ENCODE measurements at places on chromosomes 6 and 20.

- DNase-seq = no peak
Observed at GRCh38 chr20:25325073-25325472, 65.6 kb downstream of the ABHD12 start.

GRCh38 chr20:37932919-37933318 lies 30.0 kb downstream of the VSTM2L start:
- DNase-seq = no peak

- no peak for DNase-seq
Observed at GRCh38 chr6:146017672-146018071, 11.2 kb upstream of the GRM1 start.

- DNase-seq = no peak
Observed at GRCh38 chr6:21321531-21321930, 272.0 kb upstream of the SOX4 start.

DNA sequence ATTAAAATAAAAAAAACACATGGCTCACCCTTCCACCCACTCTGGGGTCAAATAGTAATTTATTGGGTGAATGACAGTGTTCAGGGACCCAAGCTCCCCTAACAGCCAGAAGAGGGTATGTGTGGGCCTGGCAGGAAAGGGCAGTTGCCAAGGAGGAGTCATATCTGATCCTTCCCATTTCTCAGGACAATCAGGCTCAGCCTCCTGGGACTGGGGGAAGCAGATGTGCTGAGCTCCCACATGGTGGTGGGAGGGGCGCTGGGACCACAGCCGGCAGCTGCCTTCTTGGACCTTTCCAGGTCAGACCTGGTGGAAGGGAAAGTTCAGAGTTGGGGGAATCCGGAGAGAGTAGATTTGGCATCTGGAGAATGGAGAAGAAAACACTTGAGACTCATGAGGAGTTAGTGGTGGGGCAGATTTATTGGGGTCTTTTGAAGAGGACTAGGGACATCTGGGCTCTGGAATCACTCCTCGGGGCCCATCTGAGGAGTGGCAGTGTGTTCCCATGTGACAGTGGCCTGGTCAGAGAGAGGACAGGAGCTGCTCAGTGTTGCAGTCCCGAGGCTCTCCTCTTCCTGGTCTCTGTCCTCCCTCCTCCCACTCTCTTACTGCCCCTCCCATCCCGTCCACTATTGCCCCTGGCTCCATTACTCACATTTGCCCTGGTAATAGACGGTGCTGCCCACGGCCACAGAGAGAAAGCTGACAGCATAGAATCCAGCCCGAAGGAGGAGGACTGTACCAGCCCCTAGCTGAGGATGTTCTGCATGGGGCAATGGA lies 3.0 kb downstream of the LST1 start:
- no peak for DNase-seq

- DNase-seq = no peak
Observed at GRCh38 chr6:149933036-149933435, 8.8 kb upstream of the ULBP2 start.

DNA sequence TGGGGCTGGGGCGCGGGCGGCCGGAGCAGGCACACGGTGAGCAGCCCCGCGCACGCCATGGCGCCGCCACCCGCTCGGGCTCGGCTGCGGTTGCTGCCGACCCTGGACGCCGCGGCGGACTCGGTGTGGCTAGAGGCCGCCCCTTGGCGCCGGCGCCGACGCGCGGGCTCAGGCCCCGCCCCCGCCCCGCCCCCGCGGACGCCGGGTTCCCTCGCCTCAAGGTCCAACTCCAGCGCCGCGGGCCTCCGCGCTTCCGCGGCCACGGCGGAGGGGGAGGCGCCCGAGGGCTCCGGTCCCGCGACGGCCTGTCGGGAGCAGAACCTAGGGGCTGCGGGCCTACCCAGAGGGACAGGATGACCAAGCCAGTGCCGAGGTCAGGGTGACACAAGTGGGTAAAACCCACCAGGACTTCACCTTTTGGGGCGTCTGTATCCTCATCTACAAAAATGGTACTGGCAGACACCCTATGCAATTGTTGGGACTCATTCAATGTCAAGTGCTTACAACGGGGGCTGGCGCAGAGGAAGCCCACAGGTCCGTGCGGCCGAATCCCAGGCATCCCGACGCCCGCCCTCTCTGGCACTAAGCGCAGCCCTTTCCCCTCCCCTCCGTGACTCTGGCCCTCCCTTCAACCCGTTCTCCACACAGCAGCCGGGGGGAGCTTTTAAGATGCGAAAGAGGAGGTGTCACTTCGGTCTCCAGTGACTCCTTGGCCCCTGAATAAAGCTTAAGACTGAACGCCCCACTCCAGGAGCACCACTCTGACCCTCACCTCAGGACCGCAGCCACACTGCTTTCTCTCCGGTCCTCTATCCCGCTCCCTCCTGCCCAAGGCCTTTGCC lies at the start of gene NECAB3:
NECAB3 (minus strand) TSS at position 135 of the 842 bp plus-strand sequence; CDS start at position 59, 76 bp downstream.
- DNase-seq = no peak

DNA sequence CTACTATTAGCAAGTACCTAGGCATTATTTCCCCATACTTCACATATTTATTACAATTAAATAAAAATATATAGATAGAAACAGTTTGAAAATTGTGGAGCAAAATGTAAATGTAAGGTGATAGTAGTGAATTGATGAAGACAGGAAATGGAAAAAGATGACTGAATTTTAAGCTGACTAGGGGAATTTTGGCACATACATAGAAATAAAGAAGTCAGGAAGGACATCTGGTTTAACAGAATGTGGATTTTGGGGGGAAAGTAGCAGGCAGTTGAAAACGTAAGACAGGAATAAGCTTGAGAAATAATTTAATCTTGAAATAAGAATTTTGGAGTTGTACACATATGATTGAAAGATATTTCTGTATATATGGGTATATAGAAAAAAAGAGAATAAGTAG lies 701.7 kb upstream of the CITED2 start:
- DNase-seq = no peak

- DNase-seq = no peak
Observed at GRCh38 chr6:143675946-143676345, 1.8 kb upstream of the PHACTR2 start.

DNA sequence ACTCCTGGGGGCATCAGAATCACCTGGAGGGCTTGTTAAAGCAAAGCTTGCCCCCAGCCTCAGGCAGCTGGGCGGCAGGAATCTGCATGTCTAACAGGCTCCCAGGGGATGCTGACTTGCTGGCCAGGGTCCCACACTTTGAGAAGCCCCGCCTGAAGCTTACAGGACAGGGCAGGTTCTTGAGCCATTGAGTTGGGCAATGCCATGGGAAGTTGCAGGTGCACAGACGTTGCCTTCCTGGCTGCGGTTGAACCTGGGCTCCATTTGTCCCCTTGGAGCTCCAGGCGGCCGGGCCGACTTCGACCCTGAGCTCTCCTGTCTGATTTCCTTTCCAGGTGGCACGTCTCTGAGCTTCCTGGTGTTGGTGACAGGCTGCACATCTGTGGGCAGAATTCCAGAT lies 46.8 kb downstream of the SYNJ2 start:
- DNase-seq = no peak

DNA sequence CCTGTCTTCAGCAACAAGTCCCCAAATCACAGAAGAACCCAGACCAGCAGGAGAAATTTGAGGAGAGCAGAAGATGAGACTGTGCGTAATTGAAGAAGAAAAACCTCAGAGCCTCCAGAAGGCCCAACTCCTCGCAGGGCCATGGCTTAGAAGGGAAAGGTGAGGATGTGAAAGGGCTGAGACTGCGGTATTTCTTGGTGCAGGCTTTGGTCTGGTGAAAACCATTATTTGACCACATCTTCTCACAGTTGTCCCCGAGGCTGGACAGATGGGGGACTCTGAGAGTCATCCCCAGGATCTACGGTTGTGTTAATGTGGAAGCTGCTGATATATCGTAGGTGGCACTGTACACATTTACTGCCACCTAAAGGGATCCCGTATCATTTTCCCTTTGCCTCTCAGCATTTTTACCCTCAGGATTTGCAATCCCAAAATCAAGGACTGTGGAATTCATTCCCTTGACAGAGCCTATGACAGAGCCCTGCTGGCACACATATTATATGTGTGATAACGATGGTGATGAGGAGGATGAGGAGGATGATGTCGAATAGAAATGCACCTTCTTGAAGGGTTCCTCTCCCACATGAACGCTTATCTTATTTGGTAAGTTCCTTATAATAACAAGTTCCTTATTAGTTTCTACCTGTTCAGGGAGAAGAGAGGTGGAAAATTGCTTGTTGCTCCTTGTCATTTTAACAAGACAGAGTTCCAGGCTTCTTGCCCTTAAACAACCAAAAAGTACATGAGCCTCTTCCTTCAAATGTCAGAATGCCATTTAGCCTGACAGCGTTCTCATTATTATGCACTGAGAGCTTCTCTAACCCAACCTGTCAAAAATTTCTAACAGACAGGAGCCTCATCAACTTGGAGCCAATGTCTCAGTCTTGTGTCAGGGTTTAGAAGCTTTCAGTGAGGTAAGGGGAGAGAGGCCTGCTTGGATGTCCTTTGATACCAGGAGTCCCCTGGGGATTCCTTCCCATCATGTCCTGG lies 135.8 kb downstream of the PXDC1 start:
- DNase-seq = no peak

DNA sequence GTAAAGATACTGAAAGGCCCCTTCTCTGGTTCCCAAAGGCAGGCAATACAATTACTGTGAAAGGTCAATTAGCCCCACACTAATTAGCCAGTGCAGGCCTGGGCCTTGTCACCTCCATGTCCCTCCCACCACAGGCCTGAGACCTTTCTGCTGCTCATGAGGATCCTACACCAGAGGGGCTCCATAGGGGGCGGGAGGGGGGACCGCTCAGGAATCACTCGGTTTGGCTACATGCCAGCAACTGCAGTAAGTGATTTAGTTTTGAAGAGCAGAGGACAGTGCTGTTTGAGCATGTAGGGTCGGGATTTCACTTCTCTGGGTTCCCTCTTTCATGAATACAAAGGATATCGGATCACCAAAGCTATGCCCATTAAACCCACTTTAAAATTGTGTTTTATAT lies 455.6 kb downstream of the PRKN start:
- no peak for DNase-seq

GRCh38 chr20:22052025-22052650 lies 346.7 kb downstream of the PAX1 start:
- no peak for DNase-seq

- DNase-seq = no peak
Observed at GRCh38 chr6:11592294-11592906, 54.9 kb downstream of the TMEM170B start.

DNA sequence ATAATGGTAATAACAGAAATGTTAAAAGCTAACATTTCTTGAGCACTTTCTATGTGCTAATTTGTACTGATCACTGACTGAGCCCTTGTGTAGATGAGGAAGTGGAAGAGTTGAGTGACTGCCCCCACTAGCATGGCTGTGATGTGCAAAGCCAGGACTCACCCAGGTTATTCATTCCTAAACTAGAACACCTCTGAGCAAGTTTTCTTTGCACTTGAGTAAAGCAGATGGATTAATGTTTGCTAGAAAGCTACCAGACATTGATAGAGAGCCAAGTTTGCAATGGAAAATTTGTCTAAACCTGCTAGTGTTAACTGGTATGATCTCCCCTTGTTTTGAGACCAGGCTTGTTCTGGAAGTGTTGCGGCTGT lies 467.4 kb upstream of the PLCB4 start:
- DNase-seq = no peak

- DNase-seq = no peak
Observed at GRCh38 chr6:56193846-56194245, 53.5 kb downstream of the COL21A1 start.

GRCh38 chr20:63011798-63012197 lies 5.0 kb upstream of the BHLHE23 start:
- DNase-seq = no peak

- DNase-seq = no peak
Observed at GRCh38 chr6:164563924-164564323, 745.5 kb downstream of the C6orf118 start.

DNA sequence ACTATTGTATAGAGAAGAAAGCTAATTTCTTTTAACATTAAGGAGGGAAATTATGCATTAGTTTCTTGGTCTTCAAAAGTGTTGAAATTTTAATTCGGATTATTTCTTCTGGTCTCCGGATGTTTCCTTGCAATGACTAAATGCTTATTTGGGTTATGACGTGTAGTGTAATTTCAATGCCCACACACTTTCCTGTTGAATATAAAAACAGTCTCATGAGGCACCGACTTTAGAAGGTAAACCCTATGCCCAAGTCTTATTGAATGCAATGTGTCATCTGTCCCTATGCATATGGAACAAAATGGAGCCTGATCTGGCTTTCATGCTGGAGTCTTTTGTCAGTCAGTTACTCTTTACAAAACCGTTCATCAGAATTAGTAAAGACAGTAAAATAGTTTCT lies 17.7 kb downstream of the GJA1 start:
- DNase-seq = no peak

All from activated T-cell treated with anti-CD3 and anti-CD28 coated beads for 24 hours (primary cell).